Stimulated activated CD8-positive, alpha-beta memory T cell treated with anti-CD3 and anti-CD28 coated beads, Interleukin-2, amount 100 ng/mL, for 48 hours (primary cell): ENCODE measurements at places on chromosomes 6 and 20.

DNA sequence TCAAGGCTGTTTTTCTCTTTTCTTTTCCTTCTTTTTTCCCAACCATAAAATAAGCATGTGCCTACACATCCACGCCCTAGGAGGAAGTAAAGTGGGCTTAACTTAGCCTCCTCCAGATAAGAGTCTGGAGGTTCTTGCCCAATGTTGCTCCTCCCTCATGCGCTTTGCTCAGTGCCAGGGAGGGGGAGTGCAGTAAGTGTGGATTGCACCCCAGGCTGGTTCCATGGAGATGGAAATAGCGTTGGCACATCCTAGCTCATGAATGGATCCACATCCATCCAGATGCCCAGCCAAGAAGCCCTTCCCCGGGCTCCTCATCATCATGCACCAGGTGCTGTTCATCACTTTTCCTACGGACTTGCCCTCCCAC, 58.2 kb downstream of the NEDD9 start:
- DNase-seq: no peak

- no peak for DNase-seq
Observed at GRCh38 chr6:53310771-53311585, 37.8 kb downstream of the ELOVL5 start.

- no peak for DNase-seq
Observed at GRCh38 chr20:44642203-44643153, 9.0 kb downstream of the ADA start.

DNA sequence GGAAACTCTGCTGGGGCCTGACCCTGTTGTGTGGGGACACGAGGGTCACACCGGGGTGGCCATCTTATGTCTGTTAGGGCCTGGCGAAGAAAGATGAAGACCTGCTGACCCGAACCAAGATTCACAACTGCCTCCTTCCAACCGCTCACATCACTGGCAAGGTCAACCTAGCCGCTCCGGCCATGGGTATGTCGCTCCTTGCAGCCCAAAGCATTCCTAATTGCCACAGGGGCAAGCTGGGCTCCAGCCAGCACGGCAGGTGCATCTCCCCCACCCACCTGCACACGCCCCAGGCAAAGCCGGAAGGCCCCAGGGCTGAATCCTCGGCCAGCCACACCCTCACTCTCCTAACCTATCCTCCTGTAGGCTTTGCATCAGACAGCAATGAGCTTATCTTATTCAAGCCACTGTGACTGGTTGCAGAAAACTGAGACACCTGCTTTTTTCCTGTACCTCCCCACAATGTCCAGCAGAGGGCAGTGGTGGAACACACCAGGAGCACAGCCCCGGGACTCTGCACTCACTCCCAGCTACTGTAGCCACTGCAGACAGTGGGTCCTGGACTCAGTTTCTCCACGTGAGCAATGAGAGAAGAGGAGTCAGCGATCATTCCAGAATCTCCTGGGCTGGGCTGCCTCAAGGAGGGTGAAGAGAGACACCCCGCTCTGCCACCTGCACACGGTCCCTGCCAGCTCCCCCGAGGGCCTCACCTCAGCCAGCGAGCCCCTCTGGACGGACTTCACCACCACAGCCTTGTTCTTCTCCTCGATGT, 170.2 kb downstream of the PREX1 start:
- peak; percentile 18 for DNase-seq

GRCh38 chr6:98382246-98382645, 452.1 kb upstream of the POU3F2 start:
- DNase-seq: no peak

GRCh38 chr6:16687045-16687444, 74.2 kb downstream of the ATXN1 start:
- no peak for DNase-seq

DNA sequence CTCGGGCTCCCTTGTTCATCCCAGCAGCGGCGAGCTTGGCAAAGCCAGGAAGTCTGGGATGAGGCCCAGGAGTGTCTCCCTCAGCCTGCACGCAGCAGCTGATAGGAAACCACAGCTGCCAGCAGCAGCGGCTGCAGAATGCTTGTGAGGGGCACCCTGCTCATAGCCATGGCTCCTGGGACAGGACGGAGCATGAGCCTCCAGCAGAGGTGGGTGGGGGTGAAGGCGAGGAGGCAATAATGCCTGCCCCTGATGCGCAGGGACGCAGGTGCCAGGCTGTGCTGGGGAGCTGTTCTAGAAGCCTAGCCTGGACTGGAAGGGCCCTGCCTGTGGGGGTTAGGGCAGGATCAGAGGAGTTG, 157.9 kb downstream of the CD83 start:
- no peak for DNase-seq

DNA sequence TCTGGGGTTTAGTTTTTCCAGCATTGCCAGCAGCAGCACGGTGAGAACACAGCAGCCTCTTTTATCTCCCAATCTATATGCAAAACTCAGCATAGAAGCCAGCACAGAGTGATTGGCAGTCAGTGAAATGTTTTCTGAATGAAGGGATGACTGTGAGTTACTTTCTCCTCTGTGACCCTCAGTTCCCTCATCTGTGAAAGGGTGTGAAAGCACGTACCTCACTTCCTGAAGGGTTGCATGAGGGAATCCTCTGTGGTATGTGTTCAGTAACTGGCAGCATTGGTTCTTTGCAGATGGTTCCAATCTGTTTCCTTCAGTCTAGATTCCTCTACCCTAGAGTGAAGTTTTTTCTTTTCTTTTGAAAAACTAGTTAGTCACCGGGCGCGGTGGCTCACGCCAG, 40.0 kb downstream of the EFCAB8 start:
- no peak for DNase-seq

DNA sequence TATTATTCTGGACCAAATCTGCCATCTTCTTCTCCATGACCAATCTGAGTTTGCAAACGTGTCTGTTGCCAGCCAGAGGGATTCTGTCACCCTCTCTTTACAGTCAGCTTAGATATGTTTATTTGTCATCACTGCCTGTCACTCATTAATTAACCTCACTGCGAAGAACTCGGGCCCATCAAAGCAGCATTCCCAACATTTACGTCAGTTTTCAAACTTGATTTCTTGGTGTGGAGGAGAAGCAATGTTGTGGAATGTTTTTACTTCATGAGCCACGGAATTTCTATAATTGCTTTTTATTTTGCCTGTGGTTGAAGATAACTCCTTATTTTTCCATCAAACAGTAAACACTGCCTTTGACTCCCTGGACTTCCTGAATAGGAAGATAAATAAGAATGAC, 91.8 kb upstream of the CNKSR3 start:
- DNase-seq: no peak

DNA sequence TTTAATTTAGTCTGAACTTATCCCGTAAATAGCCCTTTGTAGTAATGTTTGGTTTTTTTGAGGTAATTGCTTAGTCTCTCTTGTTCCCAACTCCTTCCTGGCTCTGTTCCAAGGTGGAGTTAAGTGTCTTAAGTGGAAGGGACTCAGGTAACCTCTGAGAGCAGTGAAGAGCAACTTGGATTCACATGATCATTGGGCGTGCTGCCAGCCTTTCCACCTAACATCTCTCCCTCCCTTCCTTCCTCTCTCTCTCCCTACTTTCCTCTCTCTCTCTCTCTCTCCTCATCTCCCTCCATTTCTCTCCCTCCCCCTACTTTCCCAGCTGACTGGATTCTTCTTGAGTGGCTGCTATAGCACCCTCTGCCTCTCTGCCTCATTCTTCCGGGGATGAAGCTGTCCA, 232.9 kb upstream of the SASH1 start:
- no peak for DNase-seq

GRCh38 chr6:149150801-149151398, 166.6 kb upstream of the TAB2 start:
- no peak for DNase-seq

- DNase-seq: no peak
Observed at GRCh38 chr6:90266905-90267621, 29.6 kb downstream of the BACH2 start.

DNA sequence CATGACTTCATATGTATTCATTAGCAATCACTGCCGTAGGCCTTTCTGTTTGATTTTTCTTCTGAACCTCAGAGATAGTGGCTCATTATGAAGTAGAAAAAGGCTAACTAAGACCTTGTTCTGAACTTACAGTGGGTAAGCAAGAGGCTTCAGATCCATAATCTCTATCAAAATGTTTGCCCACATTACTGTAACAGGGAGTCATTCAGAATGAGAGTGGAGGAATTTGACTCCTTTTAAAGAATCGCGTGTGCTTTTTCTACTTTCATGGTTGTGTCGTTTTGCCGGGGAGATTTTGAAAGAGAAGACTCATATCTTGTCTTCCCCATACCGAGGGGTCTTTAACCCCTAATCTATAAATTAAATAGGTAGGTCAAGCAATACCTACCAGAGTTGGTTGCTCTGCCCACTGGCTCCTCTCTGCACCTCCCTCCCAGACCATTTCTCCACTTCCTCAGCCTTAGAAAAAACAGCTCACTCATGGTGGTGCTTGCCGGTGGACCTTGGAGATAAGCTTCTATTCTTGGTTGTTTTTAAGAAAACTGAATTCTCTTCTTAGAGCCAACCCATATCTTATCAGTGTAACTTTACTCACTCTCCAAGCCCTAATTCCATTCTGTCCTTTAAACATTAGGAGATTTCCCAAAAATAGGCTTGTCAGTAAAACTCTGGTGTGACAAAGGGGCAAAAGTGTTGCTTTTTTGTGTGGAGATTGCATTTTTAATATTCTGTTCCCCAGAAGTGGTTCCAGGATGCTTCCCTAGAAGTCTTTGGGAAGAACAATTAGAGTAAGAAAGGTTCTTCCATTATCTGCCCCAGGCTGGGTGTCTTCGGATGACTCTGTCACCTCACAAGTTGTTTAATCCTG, 56.6 kb downstream of the E2F3 start:
- no peak for DNase-seq

- no peak for DNase-seq
Observed at GRCh38 chr6:43170417-43170930, 595 bp upstream of the SRF start.

DNA sequence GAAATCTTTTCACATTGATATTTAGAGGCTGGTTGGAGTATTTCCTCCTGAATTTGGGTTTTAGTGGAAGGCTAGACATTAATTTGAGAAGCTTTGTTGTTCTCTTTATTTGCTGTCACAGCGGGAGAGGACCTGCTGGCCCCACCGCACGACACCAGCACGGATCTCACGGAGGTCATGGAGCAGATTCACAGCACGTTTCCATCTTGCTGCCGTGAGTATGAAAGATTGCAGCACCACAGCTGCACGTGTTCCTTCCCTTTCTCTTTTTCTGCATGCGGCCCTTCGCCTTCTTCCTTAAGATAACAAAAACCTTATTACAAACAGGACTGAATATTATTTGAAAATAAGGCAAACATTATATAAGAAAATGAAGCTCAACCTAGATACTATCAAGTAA, 555.5 kb downstream of the UTRN start:
- DNase-seq: no peak

DNA sequence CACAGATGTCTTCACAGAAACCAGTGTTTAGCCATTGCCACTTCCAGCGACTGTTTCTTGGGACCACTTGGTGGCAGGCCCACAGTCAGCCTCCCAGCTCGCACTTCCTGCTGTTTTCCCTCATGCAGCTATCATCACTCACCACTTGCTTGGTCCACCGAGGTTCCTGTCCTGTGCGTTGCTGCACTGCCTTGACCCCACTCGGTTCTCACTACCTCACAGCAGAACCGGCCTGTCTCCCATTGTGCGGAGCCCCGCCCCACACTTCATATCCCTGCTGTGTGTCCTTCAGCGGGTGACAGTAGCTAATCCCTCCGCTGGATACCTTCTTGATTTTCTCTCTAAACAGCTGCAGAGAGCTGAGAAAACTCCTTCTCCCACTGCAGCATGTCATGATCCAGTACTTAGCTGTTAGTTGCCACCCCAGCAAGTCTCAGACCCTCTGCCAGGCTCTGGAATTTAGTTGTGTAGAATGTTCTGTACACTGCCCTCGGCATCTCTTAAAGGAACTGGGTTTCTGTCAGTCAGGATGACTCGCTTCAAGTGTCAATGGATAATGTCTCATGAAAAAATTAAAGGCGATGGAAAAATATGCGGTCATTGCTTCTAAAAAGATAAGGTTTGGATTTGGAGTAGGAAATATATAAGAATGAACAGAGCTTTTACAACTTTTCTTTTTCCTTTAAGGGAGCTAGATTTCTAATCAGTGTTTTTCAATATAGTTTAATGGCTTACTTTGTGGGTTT, 208.0 kb downstream of the FARS2 start:
- DNase-seq: no peak

- no peak for DNase-seq
Observed at GRCh38 chr20:17502105-17502504, 29.1 kb downstream of the BFSP1 start.

DNA sequence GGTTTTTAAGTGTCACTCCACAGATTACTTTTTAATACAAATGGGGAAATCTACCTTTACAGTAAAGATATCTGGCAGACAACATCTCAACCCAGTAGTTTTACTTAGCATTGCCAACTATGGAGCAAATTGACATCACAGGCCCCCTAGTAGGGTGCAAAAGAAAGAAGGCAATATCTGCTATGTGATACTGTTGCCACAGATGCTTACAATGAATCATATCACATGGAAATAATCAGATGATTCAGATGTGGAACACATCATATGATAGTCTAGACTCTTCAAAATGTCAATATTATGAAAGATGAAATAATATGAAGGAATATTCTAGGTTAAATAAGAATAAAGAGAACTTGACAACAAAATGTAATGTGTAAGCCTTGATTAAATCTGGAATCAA, 322.5 kb downstream of the BMP2 start:
- no peak for DNase-seq

DNA sequence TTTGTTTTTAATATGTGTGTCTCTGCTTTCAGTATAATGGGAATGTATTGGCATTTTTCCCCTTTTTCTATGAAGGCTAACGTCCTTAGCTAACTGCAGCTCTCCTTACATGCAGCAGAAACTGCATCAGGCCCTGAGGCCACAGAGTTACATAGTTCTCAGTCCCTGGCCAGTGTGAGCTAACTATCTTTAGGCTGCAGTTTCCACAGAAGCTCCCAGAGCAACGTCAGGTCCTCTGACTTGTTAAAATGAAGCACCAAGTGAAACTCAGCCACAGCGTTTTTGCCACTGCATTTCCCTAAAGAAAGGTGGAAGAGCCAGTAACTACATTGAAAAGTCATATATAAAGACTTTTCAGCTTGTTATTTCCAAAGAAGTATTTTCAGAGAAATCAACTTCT, 244.7 kb downstream of the CBLN4 start:
- no peak for DNase-seq

DNA sequence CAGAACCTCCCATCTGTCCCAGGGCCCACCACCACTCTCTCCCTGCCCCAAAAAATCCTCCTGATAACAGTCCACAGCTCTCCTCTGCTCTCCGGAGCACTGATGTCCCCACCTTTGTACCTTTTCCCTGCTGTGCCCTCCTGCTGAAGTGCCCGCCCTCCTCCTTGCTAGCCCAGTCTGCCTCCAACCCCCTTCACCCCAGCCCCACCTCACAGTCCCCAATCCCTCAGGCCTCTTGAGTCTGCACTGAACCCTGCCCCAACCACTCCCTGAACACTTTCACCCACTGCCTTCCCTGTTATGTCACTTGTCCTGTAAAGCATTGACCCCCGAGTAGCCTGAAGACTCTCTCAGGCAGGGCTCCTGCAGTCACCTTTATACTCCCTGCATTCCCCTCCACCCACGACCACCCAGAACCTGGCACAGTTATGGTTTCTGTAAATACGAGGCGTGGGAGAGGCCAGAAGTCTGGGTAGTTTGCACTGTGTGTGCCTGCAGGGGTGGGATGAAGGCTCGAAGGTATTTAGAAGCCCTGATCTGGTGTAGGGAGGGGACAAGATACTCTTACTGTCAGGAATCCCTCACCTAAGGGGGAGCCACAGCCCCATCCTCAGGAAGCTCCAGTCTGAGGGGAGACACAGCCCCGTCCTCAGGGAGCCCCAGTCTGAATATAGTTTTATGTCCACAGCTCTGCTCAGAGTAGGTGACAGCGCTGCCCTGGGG, 5.4 kb downstream of the GLP1R start:
- no peak for DNase-seq
